Stimulated activated CD4-positive, alpha-beta T cell treated with anti-CD3 and anti-CD28 coated beads, Interleukin-4, amount 100 ng/mL, for 24 hours (primary cell): ENCODE measurements at places on chromosomes 3 and 15.
A peak's percentile ranks its signal among the peaks of the same experiment; 100 is the strongest.

- DNase-seq: no peak
These were observed 73.4 kb downstream of the BLM start for GRCh38 chr15:90790561-90790960.

- no peak for DNase-seq
These were observed 44.0 kb downstream of the TM2D3 start for GRCh38 chr15:101608201-101608600.

DNA sequence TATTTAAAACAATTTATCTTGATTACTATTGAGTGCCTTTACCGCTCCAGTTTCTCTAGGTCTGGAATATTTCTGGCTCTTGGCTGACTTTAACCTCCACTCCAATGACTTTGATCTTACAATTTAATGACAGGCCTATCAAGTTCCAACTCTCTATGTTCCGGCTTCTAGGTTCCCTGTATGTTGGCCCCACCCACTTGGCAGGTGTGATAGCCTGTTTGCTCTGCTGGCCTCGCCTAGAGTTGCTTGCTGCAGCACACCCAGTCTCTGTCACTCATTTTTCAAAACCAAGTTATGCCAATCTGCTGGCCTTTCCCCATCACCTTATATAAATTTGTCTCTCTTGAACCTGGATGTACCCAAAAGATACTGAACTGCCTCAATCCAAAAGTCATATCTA lies 428.0 kb downstream of the ROBO1 start:
- DNase-seq: no peak

- no peak for DNase-seq
These were observed 52.6 kb downstream of the SYNM start for GRCh38 chr15:99157456-99157855.

- DNase-seq: no peak
These were observed 72.9 kb downstream of the EPHA3 start for GRCh38 chr3:89180334-89180733.

GRCh38 chr3:151838574-151839312 lies 24.8 kb downstream of the AADAC start:
- peak; percentile 33 for DNase-seq

DNA sequence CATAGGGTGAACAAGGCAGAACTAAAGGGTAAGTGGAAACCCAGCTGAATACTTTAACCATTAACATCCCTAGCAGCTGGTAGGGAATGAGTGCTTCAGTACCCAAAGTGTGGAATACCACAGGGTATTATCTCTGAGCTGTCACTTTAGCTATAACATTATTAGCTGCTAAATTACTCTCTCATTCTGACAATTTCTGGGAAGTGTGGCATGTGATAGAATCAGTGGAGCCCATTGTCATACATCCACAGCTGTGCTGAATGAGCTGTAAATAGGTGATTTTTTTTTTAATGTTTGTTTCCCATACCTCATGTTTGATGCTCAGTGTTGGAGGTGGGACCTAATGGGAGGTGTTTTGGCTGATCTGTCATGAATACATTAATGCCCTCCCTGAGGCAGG lies 894.3 kb downstream of the DIPK2A start:
- no peak for DNase-seq

DNA sequence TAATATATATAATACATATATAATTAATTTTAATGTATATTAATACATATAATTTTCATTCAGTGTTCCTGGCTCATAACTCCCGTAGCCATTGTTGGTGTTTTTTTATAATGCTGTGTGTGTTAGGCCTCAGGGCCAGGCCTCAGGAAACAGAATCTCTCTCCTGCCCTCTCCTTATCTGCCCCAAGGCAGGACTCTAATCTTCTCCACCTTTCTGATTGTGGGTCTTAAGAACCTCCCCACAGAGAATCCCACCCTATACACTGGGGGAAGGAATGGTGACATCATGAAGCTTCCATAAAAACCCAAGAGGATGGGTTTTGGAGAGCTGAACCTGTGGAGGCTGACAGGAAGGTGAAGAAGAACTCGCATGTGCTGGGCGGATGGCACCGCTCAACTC lies 4.0 kb upstream of the FMN1 start:
- DNase-seq: no peak

- DNase-seq: no peak
These were observed 30.5 kb downstream of the RFTN1 start for GRCh38 chr3:16482770-16483531.

DNA sequence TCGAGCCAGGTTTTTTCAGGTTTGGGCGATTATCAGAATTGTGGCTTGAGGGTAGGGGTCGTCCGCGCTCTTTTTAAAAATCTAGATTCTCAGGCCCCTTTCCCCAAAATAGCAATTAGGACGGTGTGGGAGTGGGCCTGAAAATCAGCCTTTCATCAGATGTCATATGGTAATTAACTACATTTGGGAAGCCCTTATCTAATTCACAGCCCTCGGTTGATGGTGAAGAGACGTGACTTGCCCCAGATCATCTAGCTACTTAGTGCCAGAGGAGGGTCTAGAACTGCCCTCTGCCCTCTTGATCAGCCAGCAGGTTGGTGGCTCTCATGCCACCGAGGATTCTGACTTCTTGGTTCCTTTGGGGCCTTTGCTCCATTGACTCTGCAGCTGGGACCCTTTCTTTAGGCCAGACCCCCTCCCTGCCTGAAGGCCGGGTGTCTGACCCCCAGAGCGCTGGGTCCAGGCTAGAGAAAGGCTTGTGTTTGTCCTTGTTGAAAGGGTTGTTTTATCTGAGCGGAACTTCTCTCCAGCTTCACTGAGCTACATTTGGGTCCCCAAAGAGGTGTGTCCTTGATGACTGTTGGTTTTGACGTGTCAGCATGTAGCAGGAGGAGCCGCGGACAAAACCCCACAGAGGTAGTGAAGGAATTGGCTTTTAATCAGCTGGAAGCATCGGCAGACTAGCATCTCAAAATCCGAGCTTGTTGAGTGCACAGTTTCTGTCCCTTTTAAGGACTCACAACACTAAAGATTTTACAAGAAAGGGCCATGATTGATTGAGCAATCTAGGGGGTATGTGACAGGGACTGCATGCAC lies 857 bp downstream of the AEN start:
- DNase-seq: peak; percentile 64

DNA sequence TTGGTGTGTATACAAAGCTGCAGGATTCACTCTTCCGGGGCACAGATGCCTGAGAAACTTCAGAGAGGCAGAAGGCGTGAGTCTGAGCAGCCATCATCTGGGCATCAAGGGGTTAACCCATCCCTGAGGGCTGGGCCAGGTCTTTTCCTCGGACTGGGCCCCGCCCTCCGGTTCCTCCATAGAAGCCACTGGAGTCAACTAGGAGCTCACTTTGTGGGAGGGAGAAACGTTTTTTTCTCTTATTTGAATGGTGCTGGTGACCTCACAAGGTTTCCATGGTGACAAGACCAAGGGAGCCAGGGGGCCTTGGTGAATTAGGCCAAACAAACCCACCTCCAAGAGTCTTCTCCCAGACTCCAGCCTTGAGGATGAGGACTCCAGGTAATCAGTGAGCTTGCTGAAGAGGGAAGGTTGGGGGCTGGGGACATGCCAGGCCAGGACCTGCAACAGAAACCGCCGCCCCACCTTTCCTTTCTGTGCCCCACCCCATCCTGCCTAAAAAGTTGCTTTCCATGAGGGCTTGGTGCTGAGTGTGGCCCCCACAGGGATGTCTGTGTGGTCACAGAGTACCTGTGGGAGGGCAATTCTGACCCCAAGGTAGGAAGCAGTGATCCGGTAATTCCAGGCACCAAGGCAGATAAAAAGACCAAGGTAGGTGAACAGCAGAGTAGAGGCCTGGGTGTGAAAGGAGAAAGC lies 14.8 kb upstream of the INSYN1 start:
- no peak for DNase-seq

- DNase-seq: no peak
These were observed 75.6 kb downstream of the MCTP2 start for GRCh38 chr15:94306700-94307650.

- no peak for DNase-seq
These were observed 222.0 kb upstream of the MANF start for GRCh38 chr3:51163051-51163450.

DNA sequence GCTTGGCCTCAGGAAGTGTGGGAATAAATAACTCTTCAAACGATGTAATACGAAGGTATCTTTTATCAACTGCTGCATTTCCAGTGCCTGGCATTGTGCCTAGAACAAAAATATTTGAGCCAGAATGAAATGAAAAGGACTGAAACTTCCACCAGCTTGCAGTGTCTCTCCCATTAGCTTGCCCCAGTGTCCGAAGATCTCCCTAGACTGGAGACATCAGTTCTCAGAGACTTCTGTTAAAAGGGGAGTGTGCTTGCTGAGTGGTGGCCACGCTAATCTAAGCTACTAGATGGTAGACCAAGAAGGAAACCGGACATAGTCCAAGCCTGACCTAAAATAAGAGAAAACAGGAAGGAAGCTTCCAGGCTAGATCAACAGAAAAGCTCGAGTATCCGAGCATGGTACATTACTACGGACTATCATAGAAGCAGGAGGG lies 28.6 kb downstream of the KCNAB1 start:
- DNase-seq: no peak

DNA sequence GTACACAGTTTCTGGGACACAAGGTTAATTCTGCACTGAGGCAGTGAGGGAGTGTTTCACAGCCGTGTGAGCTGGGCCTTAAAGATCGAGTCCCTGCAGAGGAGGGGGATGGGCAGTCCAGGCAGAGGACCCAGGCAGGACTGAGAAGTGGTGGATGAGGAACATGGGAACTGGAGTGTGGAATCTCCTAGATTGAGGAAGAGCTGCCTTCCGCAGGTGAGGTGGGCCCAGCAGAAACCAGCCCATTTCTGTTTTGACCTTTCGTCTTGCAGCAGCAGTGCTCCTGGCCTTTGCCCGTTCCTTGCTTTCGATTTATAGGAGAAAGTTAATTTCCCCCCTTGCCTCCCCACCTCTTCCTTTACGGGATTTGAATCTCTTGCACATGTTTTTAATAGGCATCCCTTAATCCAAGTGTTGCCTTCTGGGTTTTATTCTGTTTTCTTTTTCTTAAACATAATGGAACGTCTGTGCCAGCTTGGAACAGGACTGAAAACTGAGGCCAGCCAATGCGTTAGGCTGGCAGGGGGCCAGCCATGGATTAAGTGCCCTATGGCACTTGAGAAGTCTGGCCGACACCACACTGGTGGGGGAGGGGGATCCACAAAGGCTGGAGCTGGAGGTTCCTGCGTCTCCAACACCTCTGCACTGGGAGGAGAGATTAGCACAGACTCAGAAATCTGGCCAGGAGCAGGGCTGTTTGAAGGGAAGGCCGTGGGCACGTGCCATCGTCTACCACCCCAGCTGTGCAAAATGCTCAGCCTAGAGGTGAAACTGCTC lies 78.1 kb downstream of the AAGAB start:
- no peak for DNase-seq

- no peak for DNase-seq
These were observed 54.4 kb upstream of the TLE3 start for GRCh38 chr15:70152070-70152480.

- no peak for DNase-seq
These were observed 88.3 kb upstream of the MYRIP start for GRCh38 chr3:39721076-39721475.

DNA sequence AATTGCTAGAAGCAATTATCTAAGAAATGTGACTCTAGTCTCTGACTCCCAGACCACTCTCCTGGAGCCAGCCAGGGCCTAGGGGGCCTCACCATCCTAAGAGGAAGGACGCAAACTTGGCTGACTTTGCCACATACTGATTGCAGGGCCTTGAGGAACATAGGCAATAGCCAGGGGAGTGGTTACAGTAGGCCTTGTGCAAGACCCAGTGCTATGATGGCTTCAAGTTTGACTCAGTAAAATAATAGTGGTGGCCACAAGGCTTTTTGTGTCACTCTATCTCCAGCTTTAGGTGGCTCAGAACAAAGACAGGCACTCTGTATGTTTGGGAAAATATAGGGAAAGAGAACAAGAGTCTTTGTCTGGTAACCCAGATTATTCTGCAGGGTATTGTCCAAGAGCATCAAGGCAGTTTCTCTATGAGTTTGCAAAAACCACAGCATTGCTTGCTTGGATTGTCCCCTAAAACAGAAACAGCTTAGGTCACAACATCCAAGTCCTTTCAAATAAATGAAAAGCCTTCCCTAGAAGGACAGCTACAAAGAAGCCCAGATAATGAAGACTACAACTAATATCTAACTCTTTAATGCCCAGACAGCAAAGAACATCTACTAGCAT lies 631.5 kb downstream of the PYDC2 start:
- no peak for DNase-seq

DNA sequence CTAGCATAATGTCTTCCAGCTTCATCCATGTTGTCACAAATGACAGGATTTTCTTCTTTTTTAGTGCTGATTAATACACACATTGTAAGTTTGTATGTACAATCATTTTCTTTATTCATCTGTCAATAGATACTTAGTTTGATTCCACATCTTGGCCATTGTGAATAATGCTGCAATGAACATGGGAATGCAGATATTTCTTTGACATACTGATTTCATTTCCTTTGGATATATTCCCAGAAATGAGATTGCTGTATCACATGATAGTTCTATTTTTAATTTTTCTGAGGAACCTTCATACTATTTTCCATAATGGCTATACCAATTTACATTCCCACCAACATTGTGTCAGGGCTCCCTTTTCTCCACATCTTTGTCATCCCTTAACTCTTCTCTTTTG lies 117.9 kb downstream of the MEIS2 start:
- no peak for DNase-seq

- DNase-seq: peak; percentile 55
These were observed 50.4 kb downstream of the GLB1 start for GRCh38 chr3:33046521-33046920.

- DNase-seq: no peak
These were observed 104.9 kb downstream of the OXNAD1 start for GRCh38 chr3:16369885-16370284.

DNA sequence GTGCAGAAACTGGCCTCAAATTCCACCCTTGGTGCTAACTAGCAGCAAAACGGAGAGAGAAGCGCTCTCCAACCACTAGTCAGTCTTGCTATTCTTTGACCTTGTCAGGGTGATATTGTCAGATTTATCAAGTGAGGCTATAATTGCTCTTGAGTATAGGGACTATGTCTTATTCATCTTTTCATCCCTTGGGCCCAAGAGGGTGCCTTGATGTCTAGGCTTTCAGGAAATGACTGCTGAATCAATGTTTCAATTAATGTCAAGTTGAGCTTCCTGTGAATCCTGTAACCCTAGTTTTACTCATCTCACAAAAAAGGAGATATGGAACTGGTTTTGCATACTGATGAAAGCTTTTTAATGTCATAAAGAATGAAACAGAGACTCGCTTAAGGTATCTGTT lies 701.3 kb downstream of the EDEM1 start:
- no peak for DNase-seq

- no peak for DNase-seq
These were observed 18.6 kb upstream of the SENP7 start for GRCh38 chr3:101531473-101532086.

- no peak for DNase-seq
These were observed 5.0 kb upstream of the UBE2E1 start for GRCh38 chr3:23800731-23801130.

DNA sequence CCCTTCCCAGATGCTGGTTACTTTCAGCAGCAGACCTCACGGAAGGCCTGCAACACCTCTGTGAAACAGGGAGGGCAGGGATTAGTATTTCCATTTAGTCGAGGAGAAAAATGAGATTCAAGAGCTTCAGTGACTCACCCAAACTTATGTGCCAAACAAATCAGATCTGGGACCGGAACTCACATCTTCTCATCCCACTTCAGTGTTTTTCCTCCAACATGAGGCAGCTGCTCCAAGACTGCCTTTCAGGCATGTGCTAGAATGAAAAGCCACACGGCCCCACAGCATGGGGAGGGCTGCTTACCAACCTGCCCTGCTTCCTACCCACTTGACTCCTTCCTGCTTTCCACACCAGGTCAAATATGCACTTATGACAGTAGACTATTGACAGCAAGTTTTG lies 129.4 kb upstream of the SLC24A5 start:
- no peak for DNase-seq
